ENCODE measurements at places on chromosomes 3 and 15.

DNA sequence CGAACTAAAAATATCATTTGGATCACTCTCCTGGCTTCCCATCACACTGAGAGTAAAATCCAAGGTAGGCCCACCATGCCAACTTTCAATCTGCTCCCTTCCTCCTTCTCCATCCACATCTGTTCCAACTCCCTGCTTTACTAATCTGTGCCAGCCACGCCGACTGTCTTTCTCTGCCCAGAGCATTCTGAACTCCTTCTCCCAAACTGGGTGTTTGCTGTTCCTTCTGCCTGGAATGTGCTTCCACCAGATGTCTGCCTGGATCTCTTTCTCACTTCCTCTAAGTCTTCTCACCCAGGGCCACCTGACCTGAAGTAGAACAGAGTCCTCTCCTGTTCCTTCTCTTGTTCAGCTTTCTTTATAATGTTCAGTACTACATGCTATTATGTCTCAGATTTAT is 5.6 kb upstream of the ARL8B start:
- no peak for DNase-seq

- no peak for DNase-seq
Measured at GRCh38 chr15:98823012-98823458, 174.7 kb downstream of the IGF1R start.

DNA sequence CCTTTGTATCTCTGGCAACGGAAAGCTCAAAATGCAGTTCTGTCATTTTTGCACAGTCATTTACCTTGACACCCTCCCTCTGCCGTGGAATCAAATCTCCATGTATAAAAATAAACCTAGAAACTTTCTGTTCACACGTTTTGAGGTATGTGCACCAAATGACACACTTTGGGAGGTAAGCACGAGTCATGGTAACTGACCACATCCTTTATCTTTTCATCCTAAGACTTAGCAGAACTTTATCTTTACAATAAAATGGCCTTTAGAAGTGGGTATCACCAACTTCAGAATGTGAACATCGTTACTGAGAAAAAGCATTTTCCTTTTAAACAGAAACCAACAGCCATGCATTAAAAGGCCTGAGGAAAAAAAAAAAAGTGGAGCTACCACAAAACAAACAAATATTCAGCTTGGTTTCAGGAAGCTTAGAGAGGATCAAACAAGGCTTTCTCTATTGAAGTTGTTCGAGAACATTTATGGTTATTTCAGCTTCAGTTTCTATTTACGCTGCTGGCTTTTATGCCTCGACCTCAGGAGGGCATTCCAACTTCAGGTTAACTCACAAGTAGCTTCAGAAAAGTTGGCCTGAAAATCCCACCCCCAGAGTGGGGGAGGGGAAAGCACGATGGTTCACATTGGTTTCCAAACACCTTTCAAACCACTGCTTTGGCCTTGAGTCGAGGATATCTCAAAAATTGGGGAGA is 171.1 kb upstream of the ICE2 start:
- DNase-seq, result no peak

DNA sequence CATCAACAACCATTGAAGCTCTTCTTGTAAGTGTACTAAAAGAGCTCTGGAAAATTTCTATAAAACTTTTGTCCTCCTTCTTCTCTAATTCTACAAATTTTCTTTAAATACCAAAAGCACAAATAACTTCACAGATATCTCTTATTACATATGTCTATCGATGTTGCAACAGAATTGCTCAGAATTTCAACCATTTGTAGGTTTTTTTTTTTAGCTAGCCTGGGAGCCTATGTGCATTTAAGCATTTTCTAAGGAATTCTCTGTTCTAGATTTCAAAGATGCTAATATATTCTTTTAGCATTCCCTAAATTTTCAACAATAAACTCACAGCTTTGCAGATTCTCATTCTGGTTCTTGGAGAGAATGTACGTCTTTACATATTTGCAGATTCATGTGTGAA is 774.3 kb upstream of the NR2F2 start:
- DNase-seq, result no peak

GRCh38 chr3:157129803-157130466 is 30.0 kb downstream of the CCNL1 start:
- no peak for DNase-seq

DNA sequence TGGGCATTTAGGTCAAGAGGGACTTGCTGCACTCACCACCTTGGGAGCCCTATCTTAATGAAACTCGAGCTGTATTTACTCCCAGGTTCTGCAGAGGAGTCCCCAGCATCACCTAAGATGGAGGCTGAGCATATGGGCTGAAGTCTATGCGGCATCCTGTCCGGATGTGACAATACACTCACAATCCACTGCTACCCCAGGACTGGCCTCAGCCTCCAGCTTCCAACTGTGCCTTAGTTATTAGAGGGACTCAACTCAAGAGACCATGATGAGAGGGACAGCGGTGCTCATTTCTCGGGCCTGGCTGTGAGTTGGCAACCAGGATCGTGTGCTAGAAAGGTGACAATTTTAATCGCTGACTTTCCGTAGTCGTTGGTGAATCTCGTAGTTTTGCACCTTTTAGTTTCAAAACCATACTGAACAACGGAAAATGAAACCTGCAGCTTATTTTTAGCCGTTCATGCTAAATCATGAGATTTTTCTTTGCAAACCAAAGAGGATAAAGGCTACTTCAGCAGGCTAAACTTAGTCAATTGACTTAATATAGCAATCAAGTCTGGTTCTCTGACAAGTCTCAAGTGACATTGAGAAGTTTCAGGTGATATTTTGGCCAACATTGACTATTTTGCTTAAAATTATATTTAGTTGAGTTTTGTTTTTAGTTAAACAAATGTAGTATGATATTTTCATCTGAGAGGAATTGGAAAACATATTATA is 11.1 kb downstream of the ZBTB38 start:
- no peak for DNase-seq

DNA sequence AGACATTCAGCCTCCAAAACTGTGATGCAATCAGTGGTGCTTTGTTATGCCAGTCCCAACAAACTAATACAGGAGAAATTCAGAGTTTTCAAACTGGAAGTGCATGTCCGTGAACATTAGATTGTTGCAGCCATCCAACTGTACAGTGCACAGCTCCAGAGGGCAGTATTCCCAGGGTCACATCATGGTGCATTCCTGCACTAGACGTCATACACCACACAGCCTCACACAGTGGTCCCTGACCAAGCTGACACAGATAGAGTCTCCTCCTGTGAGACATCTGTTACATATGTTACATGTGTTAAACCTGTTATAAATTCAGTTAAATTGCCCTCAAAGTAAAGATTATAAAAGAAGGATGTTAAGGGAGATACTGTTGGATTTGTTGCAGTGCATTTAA is 209.0 kb downstream of the LRRN1 start:
- no peak for DNase-seq

DNA sequence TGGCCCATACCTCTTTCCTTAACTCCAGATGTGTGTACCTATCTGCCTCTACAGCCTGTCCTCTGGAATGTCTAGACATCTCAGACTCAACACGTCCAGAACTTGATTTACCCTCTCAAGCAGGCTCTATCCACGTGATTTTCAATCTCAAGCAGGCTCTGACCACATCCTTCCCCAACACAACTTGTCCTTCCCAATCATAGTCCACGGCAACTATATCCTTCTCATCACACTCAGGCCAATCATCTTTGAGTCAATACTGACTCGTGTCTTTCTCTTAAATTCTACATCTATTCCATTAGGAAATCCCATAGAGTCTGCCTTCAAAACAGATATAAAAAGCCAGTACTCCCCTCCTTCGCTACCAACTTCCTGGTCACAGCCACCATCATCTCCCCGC is 70.4 kb downstream of the FOXP1 start:
- peak; percentile 9 for DNase-seq

DNA sequence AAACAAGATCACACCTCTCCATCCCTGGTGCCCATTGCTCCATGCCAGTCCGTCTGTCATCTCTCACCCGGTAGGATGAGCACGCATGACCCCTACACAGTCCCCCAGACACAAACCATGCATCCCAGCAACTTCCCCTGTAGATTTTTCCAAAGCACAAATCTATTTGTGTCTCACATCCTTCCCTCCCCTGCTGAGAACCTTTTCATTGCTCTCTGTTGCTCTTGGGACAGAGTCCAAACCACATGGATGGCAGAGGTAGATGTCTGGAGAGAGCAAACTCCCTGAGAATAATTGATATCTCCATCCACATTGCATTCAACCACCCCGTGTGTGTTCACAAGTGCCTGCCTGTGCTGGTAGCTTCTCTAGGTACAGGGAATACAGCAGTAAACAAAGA is 29.9 kb upstream of the LRTM1 start:
- no peak for DNase-seq

DNA sequence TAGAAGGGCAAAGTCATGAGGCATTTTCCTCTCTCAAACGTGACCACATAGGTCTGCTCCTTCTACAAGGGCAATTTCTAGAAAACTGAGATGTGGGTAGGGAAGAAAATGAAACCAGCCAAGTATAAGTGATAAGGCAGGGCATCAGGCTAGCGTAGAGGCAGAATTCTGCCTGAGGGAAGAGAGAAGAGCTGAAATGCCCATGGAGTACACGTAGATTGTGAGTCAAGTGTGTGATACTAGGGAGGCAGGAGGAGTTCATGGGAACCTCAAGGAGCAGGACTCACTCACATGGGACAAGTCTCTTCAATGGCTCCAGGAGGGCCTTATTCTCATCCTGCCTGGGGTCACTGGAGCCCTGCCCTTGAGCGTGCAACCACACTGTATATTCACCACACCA is 34.9 kb upstream of the PPP4R2 start:
- no peak for DNase-seq

GRCh38 chr3:172543884-172544283 is 20.7 kb upstream of the TNFSF10 start:
- no peak for DNase-seq

DNA sequence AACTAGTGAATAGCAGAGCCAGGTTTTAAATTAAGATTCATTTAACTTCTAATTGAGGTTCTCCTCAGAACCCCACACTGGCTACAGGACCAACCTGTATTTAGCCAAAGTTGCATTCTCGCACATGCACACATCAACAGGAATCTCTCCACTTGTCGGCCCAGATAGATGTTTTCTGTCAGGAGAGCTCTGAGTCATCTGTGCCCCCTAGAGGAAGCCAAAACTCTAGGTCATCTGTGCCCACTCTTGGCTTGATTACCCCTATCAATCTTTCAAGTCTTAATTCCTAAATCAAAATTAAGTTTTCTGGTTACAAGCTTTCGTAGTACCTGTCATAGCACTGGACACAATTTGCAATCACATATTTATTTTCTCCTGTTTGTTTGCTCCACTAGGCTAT is 104.9 kb upstream of the EOMES start:
- no peak for DNase-seq

DNA sequence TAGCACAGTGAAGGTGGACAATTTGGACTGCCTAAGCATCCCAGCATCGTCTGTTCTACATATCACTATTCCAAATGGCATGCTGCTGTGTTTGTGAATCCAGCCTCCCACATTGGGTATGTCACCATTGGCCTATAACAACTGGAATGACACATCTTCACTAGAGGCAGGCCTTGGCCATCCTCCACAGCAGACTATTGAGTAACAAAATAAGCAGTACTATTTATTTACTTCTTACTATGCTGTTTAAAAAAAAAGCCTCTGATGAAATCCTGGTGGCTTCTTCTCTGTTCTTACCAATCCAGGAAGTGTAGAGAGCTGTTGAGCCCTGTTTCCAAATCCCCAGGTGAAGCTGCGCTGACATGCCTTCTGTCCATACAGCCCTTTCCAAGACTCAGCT is 30.6 kb upstream of the CERS3 start:
- DNase-seq, result no peak

- no peak for DNase-seq
Measured at GRCh38 chr15:29656636-29657475, 165.4 kb downstream of the TJP1 start.

DNA sequence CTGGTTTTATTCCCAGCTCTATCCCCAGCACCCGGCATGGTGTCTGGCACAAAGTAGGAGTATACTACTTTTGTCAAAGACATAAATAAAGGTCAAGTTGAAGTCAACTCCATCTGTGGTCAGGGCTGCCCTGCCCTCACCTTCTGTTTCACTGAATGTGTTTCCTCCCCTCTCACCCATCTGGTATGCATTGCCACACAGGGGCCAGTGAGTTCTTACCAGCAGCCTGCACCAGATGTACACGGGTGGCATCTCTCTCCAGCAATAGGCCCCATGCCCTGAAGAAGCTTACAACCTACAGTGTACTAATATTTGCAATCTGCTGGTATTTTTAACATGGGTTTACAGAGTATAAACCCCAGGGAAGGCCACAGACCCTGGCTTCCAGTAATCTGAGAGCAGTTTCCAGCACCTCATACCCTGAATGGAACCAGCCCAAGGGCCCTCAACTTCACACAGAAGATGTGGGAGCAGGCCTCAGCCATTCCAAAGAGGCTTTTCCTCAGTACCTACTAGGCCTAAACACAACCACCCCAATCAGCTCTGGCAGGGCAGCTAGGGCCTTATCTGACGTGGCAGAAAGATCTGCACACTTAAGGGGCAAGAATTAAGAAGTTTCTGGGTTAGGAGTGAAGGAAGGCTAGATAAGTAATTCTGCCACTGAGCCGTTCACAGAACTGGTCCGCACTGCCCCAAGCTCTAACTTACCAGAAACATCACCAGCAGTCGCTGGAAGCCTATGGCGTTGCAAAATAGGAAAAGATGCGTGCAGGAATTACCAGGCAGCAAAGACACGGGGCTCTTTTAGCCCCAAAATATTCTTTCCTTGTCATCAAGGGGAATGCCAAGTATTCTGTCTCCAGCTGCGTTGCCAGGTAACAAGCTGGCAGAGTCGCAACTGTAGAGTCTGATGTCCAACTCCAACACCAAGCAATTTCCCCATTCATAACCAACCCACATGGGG is 2.1 kb downstream of the IDH2 start:
- DNase-seq, result no peak

DNA sequence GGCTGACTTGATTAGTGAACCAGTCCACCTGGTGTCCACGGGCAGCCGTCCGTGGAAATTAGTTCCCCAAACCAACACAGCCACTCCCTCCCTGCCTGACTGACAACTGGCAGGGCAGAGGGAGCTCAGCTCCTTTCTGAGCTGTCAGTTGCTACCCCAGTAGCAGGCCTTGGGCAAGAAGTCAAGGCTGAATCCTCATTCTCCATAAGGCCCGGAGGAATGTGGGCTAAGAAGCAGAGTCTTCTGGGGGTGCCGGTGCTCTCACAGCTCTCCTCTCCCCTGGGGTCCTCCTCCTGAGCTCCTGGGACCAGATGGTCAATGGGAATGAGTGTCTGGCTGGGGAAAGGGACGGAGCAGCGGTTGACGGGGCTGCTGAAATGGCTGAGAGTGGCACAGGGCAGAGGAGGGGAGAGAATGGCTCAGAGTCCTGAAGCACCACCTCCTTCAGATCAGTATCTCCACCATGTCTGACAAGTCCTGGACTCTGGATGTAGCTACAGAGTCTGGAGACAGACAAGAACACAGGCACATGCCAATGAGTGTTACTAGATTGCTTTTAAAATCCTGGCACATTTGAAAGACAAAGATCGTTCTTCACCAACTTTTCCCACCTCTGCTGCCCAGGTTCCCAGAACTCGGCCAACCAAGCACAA is 16.9 kb downstream of the AMOTL2 start:
- no peak for DNase-seq
